AG10803 (cell line): ENCODE measurements at places on chromosomes 2 and 18.
A peak's percentile ranks its signal among the peaks of the same experiment; 100 is the strongest.

- DNase-seq = peak; percentile 59
These were observed 430.2 kb downstream of the SETBP1 start for GRCh38 chr18:45110577-45111501.

GRCh38 chr18:41690332-41691127 lies 264.5 kb upstream of the PIK3C3 start:
- DNase-seq = no peak

GRCh38 chr2:155393406-155393805 lies 694.9 kb downstream of the KCNJ3 start:
- no peak for DNase-seq

DNA sequence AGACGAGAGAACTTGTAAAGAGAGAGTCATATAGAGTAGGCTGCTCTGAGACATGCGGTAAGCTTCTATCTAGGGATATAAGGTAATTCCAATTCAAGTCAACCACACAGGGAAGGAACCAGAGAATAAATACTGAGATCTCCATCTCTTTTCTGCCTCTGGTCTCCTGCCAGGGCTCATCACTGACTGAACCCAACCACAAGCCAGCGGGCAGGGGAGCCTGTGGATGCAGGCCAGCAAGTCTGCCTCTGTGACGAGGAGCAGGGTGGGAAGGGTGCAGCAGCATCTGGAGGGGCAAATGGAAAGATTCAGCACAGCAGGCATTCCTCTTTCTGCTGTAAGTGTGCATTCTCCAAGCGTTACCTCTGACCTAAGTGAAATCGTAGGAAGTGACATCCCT lies 82.2 kb downstream of the ICOS start:
- no peak for DNase-seq

DNA sequence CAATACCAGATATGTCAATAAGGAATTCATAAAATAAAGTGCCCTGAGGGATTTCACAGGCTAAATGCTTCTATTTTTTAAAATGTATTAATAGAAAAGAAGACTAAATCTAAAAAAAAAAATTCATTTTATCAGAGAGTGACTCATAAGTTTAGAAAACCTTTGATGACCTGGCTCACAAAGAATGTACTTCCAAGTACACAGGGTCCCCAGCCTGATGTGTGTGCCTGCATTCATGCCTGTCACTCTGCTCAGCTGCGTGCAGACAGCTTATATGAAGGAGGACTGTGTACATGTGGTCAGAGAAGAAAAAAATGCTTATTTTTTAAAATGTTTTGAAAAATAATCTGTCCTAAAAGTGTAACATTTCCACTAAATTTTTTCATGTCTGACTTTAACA lies 3.0 kb upstream of the CPS1 start:
- peak; percentile 16 for DNase-seq

DNA sequence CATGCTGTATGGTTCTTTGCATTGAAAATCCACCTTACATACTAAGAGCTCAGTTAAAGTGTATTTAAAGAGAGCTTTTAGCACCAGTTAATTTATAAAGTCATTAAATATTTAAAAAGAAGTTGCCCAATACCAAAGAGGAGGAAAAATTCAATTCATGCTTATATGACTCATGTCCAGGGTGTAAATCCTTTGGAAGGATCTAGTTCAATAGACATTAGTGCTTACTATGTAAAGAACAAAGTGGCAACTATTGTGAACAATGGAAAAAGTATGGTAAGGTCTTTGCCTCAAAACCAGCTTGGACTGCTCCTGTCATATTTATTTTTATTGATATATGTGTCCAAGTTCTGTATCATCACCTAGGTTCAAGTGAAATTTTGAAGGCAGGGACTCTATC lies 90.5 kb downstream of the SCN9A start:
- DNase-seq = no peak

- no peak for DNase-seq
These were observed 12.4 kb downstream of the SH2D6 start for GRCh38 chr2:85430752-85431569.

GRCh38 chr2:58571181-58571852 lies 330.2 kb upstream of the FANCL start:
- DNase-seq = peak; percentile 52

DNA sequence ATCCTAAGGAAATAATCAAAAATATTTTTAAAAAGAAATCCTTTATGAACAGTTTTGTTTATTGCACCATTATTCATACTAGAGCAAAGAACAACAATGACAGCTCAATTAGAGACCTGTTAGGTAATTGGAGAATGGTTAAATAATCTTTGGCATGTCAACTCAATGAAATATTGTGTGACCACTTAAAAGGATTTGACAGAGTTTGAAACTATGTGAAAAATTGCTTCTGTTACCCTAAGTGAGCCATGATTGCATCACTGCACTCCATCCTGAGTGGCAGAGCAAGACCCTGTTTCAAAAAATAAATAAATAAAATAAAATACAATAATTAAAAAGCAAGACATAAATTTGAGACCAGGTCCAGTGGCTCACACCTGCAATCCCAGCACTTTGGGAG lies 66.1 kb upstream of the ATP8B1 start:
- peak; percentile 12 for DNase-seq

DNA sequence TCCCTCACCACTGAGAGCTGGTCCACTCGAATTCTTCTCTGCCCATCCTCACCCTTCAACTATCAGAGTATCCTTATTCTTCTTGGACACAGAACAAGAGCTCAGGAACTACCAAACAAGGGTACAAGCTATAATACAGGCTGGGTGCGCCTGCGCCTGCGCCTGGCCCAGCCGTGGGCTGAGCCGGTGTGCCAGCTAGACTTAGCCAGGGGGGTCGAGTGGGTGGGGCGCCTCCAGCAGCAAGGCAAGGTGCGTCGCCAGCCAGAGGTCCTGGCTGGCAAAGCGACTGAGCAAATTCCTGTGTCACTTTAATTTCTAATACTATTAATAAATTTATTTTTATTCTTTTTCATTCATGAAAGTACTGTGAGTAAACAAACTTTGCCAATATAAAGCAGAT lies 1072.6 kb upstream of the PIK3C3 start:
- no peak for DNase-seq

GRCh38 chr2:98460573-98461497 lies 16.2 kb downstream of the INPP4A start:
- DNase-seq = no peak

- DNase-seq = no peak
These were observed 537 bp upstream of the HOXD4 start for GRCh38 chr2:176150584-176151441.

DNA sequence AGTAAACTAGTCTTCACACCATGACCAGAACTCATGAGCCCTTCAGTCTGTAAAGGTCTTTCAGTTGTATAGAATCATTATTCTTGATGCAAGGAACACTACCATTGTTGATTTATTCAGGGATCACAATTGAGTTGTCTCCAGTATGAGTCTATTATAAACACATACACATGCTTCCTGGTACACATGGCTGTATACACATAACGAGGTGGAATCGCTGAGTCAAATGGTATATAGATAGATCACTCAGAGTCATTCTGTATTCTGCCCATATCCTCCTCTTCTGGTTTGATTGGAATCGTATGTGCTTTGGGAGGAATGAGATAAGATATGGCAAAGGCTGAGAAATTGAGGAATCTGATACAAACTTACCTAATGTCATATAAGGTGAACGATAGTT lies 216.0 kb downstream of the UBE2E3 start:
- DNase-seq = no peak

- DNase-seq = peak; percentile 58
These were observed 139.2 kb downstream of the LAMA3 start for GRCh38 chr18:23828426-23828825.

- no peak for DNase-seq
These were observed 15.4 kb downstream of the SLC35F5 start for GRCh38 chr2:113741091-113741490.

- DNase-seq = no peak
These were observed 8.5 kb upstream of the THNSL2 start for GRCh38 chr2:88161446-88162244.

- DNase-seq = no peak
These were observed at the start of gene SLC11A1 for GRCh38 chr2:218381916-218382366. Gene SLC11A1, plus strand, starts transcription at chr2:218382273. Its CDS starts 96 bp downstream, at chr2:218382369.
